ENCODE measurements at places on chromosomes 2 and 18.

DNA sequence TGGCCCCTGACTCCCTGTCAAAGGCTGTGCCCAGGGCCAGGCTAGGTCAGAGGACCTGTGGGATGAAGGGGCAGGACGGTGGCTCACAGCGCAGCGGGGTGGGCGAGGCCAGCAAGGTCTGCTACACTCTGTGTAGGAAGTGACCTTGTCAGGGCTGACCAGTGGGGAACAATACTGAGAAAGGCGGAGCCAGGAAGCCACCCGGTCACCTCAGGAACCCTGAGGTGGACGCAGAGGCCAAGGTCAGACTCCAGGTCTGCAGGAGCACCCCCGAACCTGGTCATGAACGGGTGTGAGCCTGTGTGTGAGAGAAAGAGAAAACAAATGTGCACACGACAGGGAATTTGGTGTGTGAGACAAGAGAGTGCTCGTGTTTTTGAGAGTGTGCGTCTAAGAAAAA is 72.3 kb downstream of the SMAD7 start:
- H3K27me3 ChIP-seq, result peaks cover 9% of the 10 kb centered on the region
- H3K27ac ChIP-seq, result no peak overlapping the region
- H3K36me3 ChIP-seq, result no peaks in the 10 kb centered on the region
- no peak overlapping the region for H3K4me3 ChIP-seq
- H3K4me1 ChIP-seq, result peaks cover 4% of the 10 kb centered on the region

- DNase-seq, result no peak
- H3K4me3 ChIP-seq, result no peak overlapping the region
- no peaks in the 10 kb centered on the region for H3K27me3 ChIP-seq
- no peak overlapping the region for H3K27ac ChIP-seq
- no peaks in the 10 kb centered on the region for H3K36me3 ChIP-seq
- peaks cover 22% of the 10 kb centered on the region for H3K4me1 ChIP-seq
Measured at GRCh38 chr2:113213061-113213930, 39.5 kb downstream of the PSD4 start.

DNA sequence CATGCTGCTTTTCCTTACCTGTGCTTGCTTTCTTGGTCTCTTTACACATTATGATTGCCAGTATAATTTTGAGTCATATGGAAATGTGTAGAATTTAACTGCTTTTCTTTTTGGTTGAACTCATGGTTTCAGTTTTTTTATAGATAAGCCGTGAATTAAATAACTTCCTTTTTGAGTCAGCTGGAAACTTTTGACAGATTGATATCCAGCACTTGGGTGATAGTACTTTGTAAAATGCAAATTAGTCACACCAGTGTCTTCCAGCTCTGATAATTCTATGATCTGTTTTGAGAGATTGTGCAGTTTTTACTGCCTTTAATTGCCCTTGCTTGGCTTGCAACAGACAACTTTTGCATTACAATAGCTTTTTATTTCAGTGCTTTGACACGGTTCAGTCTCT is 86.4 kb downstream of the NCOA1 start:
- no peak overlapping the region for H3K27ac ChIP-seq

- H3K4me1 ChIP-seq, result peaks cover 12% of the 10 kb centered on the region
- no peak overlapping the region for H3K4me3 ChIP-seq
- DNase-seq, result no peak
- H3K27ac ChIP-seq, result no peak overlapping the region
- no peaks in the 10 kb centered on the region for H3K36me3 ChIP-seq
- no peaks in the 10 kb centered on the region for H3K27me3 ChIP-seq
Measured at GRCh38 chr2:26975102-26975501, 4.7 kb downstream of the MAPRE3 start.

GRCh38 chr2:124755386-124755785 is 730.3 kb downstream of the CNTNAP5 start:
- no peak for DNase-seq
- H3K36me3 ChIP-seq, result no peaks in the 10 kb centered on the region
- H3K4me1 ChIP-seq, result no peaks in the 10 kb centered on the region
- no peak overlapping the region for H3K27ac ChIP-seq
- no peaks in the 10 kb centered on the region for H3K27me3 ChIP-seq
- no peak overlapping the region for H3K4me3 ChIP-seq

DNA sequence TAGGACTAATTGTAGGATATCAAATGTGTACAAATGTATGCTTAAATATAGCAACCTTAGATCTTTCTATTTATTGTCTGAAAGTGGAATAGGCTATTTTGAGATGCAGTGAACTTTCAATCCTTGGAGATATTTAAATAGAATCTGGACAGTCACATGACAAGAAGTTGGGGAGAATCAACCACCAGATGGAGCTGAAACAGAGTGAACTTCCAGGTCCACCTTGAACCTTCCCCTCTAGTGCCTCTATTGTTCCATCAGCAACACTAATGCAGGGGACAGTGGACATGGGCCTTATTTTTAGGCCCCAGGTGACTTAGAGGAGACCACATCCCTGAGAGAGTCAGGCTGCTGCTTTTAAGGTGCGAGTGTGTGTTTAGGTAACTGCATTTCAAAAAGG is 37.0 kb upstream of the CRIM1 start:
- no peak overlapping the region for H3K4me3 ChIP-seq
- no peaks in the 10 kb centered on the region for H3K4me1 ChIP-seq
- DNase-seq, result no peak
- H3K36me3 ChIP-seq, result no peaks in the 10 kb centered on the region

- H3K36me3 ChIP-seq, result peaks cover 15% of the 10 kb centered on the region
- H3K27ac ChIP-seq, result peak overlapping the region; percentile 92
- H3K27me3 ChIP-seq, result no peaks in the 10 kb centered on the region
- H3K4me1 ChIP-seq, result peaks cover 39% of the 10 kb centered on the region
- H3K4me3 ChIP-seq, result peak overlapping the region; percentile 93
Measured at GRCh38 chr18:74631212-74631611, 33.5 kb downstream of the ZNF407 start.

- no peak overlapping the region for H3K4me3 ChIP-seq
- no peak for DNase-seq
Measured at GRCh38 chr2:6939071-6939470, 21.9 kb downstream of the RNF144A start.

DNA sequence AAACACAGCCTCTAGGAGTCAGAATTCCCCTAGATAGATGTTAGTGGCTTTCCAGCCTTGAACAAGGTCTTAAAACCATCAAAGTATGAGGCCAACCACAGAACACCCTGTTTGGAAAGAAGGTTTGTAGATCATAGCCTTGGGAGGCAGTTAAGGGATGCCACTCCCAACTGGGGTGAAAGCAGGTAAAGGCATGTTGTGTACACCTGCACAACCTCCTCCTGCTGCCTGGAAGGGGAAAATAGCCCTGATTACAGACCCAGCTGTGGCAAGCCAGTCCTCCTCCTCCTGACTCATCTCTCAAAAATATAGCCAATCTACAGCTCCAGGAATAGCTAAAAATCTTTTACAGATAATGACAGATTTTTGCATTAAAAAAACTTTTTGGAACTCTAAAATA is 108.1 kb downstream of the RBM43 start:
- peaks cover 37% of the 10 kb centered on the region for H3K27me3 ChIP-seq
- H3K36me3 ChIP-seq, result no peaks in the 10 kb centered on the region
- no peaks in the 10 kb centered on the region for H3K4me1 ChIP-seq
- no peak for DNase-seq
- H3K4me3 ChIP-seq, result no peak overlapping the region

GRCh38 chr2:69618362-69618761 is 25.2 kb downstream of the AAK1 start:
- peaks cover 22% of the 10 kb centered on the region for H3K4me1 ChIP-seq
- no peaks in the 10 kb centered on the region for H3K27me3 ChIP-seq
- DNase-seq, result no peak
- H3K36me3 ChIP-seq, result peaks cover 30% of the 10 kb centered on the region

DNA sequence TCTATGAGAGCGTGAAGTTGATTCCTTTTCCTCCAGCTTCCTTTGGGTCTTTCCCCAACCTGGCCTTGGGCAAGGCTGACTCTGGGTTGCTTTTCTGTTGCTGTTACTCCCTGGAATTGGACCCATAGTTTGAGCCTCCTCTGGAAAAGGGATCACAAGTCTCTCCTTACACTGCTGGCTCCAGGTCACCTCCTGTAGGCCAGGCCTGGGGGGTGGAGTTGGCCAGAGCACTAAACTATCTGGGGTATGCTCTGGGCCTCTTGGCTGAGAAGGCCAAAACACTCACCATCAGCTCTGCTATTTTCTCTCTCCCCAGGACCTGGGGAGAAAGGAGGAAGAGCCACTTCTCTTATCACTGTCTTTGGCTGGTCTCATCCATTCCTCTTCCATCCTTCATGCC is 56.5 kb upstream of the NCOA1 start:
- H3K4me3 ChIP-seq, result no peak overlapping the region
- no peaks in the 10 kb centered on the region for H3K4me1 ChIP-seq
- no peaks in the 10 kb centered on the region for H3K36me3 ChIP-seq
- no peak overlapping the region for H3K27ac ChIP-seq
- no peaks in the 10 kb centered on the region for H3K27me3 ChIP-seq
- no peak for DNase-seq

- no peak overlapping the region for H3K27ac ChIP-seq
- H3K4me3 ChIP-seq, result no peak overlapping the region
- H3K36me3 ChIP-seq, result peaks cover 4% of the 10 kb centered on the region
- no peaks in the 10 kb centered on the region for H3K27me3 ChIP-seq
- DNase-seq, result no peak
Measured at GRCh38 chr18:400456-400855, 100.0 kb downstream of the COLEC12 start.

DNA sequence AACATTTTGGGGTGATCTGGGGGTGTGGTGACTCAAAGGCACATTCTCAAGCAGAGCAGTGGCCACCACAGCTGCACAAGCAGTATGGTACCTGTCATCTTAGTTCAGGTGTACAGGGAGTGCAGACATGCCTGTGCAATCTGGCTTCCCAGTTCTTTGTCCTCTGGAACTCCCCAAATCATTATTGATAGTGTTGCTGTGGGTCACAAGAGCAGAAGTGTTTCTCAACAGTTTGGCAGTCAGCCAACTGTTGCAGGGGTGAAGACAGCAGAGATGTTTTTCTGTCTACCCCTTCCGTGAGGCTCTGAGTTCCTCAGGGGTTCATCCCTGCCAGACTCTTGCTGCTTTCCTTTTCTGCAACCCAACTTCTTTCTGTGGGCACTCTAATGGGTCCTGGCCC is 206.5 kb upstream of the ZSWIM2 start:
- DNase-seq, result no peak
- H3K27ac ChIP-seq, result no peak overlapping the region

GRCh38 chr2:127072396-127072795 is 34.6 kb downstream of the BIN1 start:
- peaks cover 68% of the 10 kb centered on the region for H3K36me3 ChIP-seq
- no peak for DNase-seq
- H3K27ac ChIP-seq, result peak overlapping the region; percentile 69
- peaks cover 39% of the 10 kb centered on the region for H3K4me1 ChIP-seq
- no peak overlapping the region for H3K4me3 ChIP-seq
- H3K27me3 ChIP-seq, result no peaks in the 10 kb centered on the region

GRCh38 chr2:214899751-214900150 is 90.3 kb upstream of the BARD1 start:
- no peaks in the 10 kb centered on the region for H3K4me1 ChIP-seq
- no peaks in the 10 kb centered on the region for H3K36me3 ChIP-seq
- DNase-seq, result no peak
- H3K27me3 ChIP-seq, result peaks cover 2% of the 10 kb centered on the region
- H3K4me3 ChIP-seq, result no peak overlapping the region
- H3K27ac ChIP-seq, result no peak overlapping the region

GRCh38 chr2:47222826-47223554 is 67.9 kb upstream of the STPG4 start:
- peaks cover 1% of the 10 kb centered on the region for H3K27me3 ChIP-seq
- H3K27ac ChIP-seq, result no peak overlapping the region
- H3K4me1 ChIP-seq, result no peaks in the 10 kb centered on the region
- no peaks in the 10 kb centered on the region for H3K36me3 ChIP-seq

- H3K4me3 ChIP-seq, result no peak overlapping the region
- H3K4me1 ChIP-seq, result no peaks in the 10 kb centered on the region
- no peak for DNase-seq
Measured at GRCh38 chr2:558879-559278, 118.3 kb downstream of the TMEM18 start.

GRCh38 chr2:96815326-96816126 is 542 bp upstream of the CNNM3 start:
- no peaks in the 10 kb centered on the region for H3K36me3 ChIP-seq
- H3K27ac ChIP-seq, result peak overlapping the region; percentile 84
- DNase-seq, result peak; percentile 69
- no peaks in the 10 kb centered on the region for H3K27me3 ChIP-seq
- peaks cover 48% of the 10 kb centered on the region for H3K4me1 ChIP-seq

GRCh38 chr2:53576166-53576565 is 191.4 kb upstream of the CHAC2 start:
- H3K4me1 ChIP-seq, result no peaks in the 10 kb centered on the region
- no peak for DNase-seq
- no peak overlapping the region for H3K4me3 ChIP-seq

Measured in naive thymus-derived CD8-positive, alpha-beta T cell (primary cell).